GM12892 (cell line): ENCODE measurements at places on chromosomes 12 and 14.

DNA sequence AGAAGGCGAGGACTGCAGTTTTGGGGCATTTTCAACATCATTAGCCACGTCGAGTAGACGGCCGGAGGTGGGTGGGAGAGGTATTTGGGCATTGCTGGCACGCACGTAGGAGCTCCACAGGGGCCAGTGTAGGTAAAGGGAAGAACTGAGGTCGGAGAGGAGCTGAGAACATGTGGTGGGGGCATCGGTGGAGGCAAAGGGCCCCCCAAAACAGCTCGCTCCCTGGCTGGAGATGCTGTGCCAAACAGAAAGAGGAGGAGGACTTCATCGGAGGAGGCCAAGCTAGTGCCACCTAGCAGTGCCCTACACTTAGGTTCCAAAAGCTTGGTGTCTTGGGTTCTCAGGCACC is 52.0 kb upstream of the PPP2R5C start:
- no peak for DNase-seq

GRCh38 chr12:122081697-122082221 is 3.2 kb downstream of the MLXIP start:
- no peak for DNase-seq

DNA sequence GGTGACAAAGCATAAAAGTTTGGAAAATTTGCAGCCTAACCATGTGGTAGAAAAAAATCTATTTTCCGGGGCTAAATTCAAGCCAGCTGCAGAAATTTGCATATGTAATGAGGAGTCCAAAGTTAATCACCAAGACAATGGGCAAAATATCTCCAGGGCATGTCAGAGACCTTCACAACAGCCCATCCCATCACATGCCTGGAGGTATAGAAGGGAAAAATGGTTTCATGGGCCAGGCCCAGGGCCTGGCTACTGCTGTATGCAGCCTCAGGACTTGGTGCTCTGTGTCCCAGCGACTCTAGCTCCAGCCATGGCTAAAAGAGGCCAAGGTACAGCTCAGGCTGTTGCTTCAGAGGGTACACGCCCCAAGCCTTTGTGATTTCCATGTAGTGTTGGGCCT is 655.8 kb upstream of the MGAT4C start:
- DNase-seq, result no peak

DNA sequence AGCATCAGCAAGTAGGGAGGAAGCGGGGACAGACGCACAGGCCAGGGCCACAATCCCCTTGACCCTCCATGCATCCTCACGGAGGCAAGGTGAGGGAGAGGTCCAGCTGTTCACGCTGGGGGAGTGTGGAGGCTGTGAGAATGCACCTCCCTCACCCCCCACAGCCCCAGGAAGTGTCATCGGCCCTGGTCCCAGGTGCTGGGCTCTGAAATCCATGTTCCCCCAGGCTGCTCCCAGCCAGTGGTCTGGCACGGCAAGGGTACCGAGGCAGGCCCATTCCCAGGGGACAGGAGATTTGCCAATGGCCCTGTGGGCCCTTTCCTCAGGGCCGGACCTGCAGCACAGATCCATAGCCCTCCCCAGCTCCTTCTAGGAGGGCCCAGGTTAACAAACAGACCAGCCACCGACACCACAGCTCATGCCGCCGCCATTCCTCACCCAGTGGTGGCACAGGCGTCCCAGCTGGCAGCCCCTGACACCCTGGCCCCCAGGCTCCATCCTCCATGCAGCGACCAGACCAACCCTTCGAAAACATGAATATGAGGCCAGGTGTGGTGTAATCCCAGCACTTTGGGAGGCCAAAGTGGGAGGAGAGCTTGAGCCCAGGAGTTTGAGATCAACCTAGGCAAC is 21.9 kb upstream of the EIF5 start:
- DNase-seq, result no peak

GRCh38 chr12:91111366-91112325 is at the start of gene LUM:
LUM (minus strand) TSS chr12:91111494; CDS start chr12:91108979, 2,515 bp downstream.
- no peak for DNase-seq

GRCh38 chr12:121144416-121144914 is 11.8 kb downstream of the P2RX7 start:
- DNase-seq, result no peak

GRCh38 chr14:95500201-95500681 is 16.2 kb downstream of the SYNE3 start:
- DNase-seq, result no peak

- no peak for DNase-seq
Measured at GRCh38 chr12:41213107-41213506, 25.0 kb downstream of the PDZRN4 start.

- peak; percentile 23 for DNase-seq
Measured at GRCh38 chr12:13864081-13864673, 117.2 kb downstream of the GRIN2B start.

GRCh38 chr12:966724-967123 is 17.2 kb upstream of the RAD52 start:
- no peak for DNase-seq

GRCh38 chr12:92459850-92460249 is 242.9 kb upstream of the PLEKHG7 start:
- no peak for DNase-seq

DNA sequence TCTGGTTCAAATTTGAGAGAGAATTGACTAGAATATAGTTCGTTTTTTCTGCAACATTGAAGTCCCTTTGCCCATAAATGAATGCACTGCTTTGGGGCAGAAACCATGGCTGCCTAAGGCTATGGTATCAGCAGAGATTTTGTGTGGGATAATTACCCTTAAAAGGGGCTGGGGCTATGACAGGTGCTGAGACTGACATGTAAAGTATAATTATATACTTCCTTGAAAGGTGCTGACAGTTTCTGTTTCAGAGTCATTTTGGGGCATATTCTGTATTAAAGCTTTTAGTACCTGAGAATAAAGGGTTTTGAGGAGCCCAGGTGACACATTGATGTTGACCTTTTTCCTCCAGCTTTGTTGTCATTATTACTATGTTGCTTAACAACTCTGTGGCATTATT is 150.3 kb upstream of the PTPRQ start:
- no peak for DNase-seq

DNA sequence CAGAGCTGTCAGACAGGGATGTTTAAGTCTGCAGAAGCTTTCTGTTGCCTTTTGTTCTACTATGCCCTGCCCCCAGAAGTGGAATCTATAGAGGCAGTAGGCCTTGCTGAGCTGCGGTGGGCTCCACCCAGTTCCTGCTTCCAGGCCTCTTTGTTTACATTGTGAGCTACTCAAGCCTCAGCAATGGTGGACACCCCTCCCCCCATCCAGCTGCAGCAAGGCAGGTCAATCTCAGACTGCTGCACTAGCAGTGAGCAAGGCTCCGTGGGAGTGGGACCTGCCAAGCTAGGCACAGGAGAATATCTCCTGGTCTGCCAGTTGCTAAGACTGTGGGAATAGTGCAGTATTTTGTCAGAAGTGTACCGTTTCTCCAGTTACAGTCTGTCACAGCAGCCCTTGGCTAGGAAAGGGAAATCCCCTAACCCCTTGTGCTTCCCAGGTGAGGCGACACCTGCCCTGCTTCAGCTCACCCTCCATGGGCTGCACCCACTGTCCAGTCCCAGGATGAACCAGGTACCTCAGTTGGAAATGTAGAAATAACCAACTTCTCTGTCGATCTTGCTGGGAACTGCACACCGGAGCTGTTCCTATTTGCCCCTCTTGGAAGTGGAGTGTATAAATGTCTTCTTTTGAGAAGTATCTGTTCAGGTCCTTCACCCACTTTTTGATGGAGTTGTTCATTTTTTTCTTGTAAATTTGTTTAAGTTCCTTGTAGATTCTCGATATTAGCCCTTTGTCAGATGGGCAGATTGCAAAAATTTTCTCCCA is 213.5 kb upstream of the SLC38A2 start:
- DNase-seq, result no peak

DNA sequence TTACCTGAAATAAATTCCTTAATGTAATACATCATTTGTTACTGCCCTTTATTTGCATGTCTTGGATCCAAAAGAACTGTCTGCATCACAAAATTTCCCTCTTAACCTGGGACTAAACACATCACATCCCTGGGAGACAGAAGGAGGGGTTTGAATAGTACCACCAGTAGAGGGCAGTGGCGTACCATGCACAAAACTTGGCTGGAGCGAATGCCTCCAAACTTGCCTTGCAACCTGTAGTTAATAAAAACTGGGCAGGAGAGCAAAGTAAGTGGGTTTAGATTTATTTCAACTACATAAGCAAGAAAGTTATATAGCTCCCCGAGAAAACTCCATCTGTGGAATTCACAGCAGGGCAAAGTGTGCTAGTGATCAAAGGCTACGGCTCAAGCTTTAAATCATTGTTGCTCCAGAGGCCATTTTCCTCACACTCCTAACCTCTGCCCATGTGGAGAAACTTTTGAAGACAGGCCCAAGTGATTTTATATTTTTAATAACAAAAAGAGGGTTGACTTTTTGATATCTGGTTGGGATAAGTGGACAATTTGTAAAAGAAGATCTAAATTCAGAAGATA is 1176.7 kb upstream of the SEL1L start:
- peak; percentile 1 for DNase-seq

GRCh38 chr12:132360410-132360809 is 31.0 kb upstream of the GALNT9 start:
- DNase-seq, result no peak

GRCh38 chr12:89960011-89960507 is 251.4 kb upstream of the ATP2B1 start:
- no peak for DNase-seq

DNA sequence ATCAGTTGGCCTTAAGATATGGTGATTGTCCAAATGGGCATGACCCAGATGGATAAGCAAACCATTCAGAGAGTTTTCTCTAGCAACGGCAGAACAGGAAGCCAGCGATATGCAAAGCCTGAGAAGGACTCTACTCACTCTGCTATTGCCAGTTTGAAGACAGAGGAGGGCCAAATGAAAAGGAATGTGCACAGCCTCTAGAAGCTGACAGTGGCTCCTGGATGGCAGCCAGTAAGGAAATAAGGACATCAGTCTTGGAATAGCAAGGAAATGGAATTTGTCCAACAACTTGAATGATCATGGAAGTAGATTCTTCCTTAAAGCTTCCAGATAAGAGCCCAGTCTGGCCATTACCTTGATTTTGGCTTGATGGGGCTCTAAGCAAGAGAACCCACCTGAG is 60.0 kb downstream of the TMTC2 start:
- no peak for DNase-seq

DNA sequence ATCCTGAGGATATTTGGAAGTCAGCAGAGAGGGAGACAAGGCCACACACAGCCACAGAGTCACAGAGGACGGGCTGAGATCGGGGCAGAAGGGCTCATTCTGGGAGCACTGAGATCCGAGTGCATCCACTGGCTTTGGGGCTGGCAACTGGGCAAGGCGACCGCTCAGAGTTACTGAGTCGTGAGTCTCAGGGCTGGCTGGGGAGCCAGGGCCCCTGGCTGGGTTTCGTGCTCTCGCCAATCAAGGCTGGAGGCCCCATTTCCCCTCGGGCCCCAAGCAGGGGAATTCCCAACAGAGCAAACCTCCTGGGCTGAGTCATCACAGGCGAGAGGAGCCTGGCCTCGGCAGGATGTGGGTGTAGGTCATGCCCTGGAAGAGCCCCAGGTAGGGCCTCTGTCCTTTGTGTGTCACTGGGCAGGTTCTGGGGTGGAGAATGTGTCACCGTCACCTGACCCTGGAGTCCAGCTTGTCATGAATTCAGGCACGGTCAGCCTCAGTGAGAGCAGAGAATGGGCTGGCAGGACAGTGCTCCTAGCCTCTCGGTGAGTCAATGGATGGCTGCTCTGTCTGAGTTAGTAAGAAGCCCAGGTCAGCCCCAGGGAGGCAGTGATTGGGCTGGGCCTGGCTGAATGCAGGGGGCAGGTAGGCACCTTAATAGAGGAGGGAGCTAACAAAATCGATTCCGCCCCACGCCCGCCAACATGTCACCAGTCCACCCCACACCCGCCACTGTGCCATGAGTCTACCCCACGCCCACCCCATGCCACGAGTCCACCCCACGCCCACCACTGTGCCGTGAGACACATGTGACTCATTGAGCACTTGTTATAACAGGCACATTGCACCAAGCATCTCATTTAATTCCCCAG is 16.9 kb downstream of the ASB2 start:
- peak; percentile 92 for DNase-seq

DNA sequence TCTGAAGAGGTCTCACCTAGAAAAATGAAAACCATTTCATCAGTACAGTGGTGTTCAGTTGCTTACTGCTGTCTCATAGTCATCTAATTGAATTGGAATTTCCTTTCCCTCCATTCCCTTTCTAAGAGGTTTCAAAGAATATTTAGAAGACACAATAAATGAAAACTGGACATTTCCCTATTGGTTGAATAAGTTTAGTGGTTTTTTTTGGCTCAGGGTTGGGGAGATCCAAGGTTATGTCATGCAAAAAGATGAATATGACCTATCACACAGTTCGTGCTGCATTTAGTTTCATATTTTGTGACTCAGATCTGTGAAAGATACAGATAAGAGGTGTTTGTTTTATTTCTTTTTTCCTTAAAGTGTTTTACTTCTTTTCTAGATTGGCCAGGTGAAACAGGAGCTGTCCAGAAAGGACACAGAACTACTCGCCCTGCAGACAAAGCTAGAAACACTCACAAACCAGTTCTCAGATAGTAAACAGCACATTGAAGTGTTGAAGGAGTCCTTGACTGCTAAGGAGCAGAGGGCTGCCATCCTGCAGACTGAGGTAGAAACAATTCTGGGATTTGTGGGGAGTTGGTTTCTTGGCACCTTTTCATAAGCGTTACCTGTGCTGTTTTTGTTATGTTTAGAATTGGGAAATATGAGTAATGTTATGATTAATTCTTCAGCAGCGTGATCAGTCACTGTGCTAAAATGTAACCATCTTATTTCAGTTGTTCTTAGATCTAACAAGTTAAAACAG is 124.6 kb downstream of the ERC1 start:
- DNase-seq, result no peak

DNA sequence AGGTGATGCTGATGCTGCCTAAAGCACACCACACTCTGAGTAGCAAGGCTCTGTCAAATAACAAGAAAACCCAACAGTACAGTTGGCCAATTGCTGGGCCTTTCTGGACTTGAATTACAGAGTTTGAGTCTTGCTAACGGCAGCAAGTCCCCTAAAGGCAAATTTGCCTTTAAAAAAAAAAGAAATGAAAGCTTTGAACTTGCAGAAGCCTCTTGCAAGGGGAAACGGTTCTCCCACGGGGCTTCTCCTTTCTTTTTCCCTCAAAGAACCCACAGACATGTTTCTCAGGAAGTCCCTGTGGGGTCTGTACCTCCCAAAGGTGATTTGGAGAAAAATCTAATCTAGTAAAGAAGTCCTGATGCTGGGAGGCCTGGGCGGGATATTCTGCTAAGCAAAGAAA is 191.3 kb upstream of the MYL2 start:
- DNase-seq, result no peak

DNA sequence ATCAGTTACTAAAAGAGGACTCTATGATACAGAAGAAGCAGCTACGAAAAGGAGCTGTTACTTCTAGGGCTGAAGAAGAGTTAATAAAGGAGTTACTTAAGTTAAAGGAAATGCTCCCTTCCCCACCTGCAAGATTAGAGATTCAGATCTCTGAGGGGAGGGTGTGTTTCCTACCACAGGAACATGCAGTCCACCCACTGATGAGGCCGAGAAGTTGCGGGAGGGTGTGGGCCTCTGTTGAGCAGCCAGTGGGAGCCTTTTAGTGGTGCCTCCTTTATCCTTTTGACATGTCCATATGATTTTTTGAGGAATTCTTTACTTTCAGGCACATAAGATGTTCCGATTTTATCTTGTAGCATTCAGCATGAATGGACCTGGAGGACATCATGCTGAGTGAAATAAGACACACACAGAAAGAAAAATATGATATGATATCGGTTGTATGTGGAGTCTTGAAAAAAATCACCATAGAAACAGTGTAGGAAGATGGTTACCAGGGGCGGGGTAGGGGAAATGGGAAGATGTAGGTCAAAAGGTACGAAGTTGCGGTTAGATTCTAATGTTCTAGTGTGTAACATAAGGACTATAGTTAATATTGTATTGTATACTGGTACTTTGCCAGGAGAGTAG is 4.4 kb upstream of the M6PR start:
- no peak for DNase-seq
